ENCODE measurements at places on chromosomes 4 and X. TPM values are rescaled to one million over a fixed set of nuclear protein-coding genes. Genes with fewer than 3 reads are reported as not detected.
A peak's percentile ranks its signal among the peaks of the same experiment; 100 is the strongest.

The HTRA3 gene
- 3.5 TPM for total RNA-seq

The BRS3 gene
- total RNA-seq = not detected

The SLC6A8 gene
- 71.1 TPM for total RNA-seq

The ERVMER34-1 gene
- total RNA-seq = 1.4 TPM

The DRP2 gene
- total RNA-seq = 0.23 TPM

- DNase-seq = peak; percentile 50
Measured at GRCh38 chrX:69210581-69210980, 45.3 kb upstream of the PJA1 start.

DNA sequence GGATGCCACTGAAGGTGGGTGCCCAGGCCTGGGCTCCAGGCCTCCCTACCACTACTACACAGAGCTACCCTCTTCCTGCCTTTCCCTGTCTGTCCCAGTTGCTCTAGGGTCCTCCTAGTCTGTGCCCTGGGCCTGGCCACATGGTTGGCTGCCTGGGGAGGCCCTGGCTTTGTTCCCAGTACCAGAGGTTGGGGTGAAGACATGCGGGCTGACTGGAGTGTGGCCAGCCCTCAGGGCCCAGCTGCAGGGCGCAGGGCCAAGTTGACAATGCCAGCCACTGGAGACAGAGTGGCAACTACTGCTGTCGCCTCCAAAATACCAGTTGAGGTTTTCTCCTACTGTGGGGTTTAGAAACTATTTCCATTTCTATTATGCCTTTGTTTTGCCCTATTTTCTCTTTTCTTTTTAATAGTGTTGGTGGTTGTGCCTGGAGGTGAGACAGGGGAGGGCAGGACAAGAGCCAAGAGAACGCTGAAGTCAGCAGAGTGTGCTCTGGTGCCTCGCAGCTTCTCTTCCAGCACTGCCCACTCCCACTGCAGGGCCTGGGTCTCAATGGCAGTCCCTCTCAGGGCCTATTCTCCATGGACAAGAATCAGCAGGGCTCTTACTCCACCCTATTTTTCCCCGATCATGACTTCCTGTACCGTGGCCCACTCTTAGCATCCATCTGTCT lies 32.2 kb upstream of the XPNPEP2 start:
- no peak for DNase-seq

- DNase-seq = no peak
Measured at GRCh38 chr4:3638080-3638795, 106.0 kb upstream of the LRPAP1 start.

GRCh38 chr4:60865273-60865672 lies 334.9 kb upstream of the ADGRL3 start:
- DNase-seq = no peak

DNA sequence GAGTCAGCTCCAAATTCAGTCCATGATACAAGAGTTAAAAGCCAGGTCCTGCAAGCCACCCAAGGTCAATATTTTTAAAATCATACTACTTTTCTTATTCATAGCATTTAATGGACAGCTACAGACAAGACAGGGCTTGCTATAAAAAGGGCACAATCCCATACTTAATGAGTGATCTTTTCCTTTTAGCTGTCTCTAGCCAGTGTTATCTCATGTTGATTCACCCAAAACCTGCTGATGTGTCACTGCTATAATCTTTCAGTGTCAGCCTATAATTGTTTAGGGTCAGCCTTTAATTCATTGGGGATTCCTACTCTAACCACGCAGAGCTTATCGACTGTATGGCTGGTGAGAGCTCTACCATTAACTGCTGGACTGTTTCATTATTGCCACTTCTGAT lies 51.2 kb upstream of the HCCS start:
- DNase-seq = no peak

- DNase-seq = no peak
Measured at GRCh38 chrX:74525116-74525515, 89.3 kb downstream of the RLIM start.
